ENCODE measurements at places on chromosomes 6 and 20. TPM values are rescaled to one million over a fixed set of nuclear protein-coding genes. Genes with fewer than 3 reads are reported as not detected.

DNA sequence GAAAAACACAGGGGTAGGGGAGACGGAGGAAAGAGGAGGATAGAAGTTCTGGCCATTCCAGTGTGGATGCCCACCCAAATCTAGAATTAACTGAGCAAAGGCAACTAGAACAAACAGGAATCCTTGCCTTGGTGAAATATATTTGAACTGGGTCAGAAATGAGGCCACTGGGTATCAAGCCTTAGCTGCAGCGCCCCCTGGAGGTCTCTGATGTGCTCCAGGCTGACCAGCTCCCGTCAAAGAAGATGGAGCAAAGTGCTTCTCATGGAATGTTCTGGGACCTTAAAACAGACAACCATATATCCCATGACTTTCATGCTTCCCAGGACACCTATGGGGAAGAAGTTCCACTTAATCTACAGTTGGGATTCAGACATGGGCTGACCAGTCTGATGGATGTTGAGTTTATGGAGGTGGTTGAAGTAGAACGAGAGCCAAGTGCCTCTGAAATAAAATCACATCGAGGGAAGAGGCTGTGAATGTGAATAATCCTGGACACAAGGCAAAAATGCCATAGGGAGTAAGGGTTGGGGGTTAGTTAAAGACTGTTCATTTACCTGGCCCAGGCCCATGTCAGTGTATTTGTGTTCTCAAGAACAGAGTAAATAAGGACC, 50.4 kb downstream of the HLA-DPB1 start:
- peak; percentile 89 for DNase-seq

DNA sequence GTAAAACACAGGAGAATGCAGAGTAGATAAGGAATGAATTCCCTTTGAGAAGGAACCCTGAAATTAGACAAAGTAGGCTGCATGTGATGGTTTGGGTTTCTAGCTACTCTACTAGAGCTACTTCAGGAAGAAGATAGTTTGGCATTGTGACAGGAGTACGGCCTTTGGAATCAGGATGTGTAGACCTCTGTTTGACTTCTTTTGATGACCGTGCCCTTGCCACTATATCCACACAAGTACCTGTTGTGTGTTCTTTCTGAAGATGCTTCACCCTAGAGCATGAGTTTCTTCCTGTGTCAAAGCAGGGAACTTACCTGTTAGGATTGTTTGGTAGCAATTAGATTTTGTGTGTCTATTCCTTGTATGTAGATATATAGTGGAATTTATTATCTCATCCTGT, 41.7 kb downstream of the CD2AP start:
- no peak for DNase-seq

- no peak for DNase-seq
Observed at GRCh38 chr20:21509597-21510371, 4.1 kb downstream of the NKX2-2 start.

- DNase-seq, result no peak
Observed at GRCh38 chr20:33673410-33674293, 576 bp downstream of the NECAB3 start.

DNA sequence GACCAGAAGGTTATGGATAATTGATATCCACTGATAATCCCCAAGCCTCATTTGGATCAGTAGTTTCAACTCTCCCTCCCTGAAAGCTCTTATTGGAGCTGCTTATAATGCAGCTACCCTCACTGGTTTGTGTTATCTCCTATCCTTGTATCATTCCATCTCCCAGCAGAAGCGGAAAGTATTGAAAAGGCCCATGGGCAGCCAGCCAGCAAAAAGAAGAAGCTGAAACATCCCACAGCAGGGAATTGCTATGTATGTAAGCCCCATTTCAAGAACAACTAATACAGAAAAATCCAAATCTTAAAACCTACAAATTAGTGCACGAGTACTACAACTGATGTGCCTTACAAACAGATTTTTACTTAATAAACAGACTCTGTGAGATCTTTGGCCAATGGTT, 269.0 kb upstream of the ECI2 start:
- DNase-seq, result no peak

GRCh38 chr6:134795691-134796090, 154.2 kb downstream of the ALDH8A1 start:
- no peak for DNase-seq

DNA sequence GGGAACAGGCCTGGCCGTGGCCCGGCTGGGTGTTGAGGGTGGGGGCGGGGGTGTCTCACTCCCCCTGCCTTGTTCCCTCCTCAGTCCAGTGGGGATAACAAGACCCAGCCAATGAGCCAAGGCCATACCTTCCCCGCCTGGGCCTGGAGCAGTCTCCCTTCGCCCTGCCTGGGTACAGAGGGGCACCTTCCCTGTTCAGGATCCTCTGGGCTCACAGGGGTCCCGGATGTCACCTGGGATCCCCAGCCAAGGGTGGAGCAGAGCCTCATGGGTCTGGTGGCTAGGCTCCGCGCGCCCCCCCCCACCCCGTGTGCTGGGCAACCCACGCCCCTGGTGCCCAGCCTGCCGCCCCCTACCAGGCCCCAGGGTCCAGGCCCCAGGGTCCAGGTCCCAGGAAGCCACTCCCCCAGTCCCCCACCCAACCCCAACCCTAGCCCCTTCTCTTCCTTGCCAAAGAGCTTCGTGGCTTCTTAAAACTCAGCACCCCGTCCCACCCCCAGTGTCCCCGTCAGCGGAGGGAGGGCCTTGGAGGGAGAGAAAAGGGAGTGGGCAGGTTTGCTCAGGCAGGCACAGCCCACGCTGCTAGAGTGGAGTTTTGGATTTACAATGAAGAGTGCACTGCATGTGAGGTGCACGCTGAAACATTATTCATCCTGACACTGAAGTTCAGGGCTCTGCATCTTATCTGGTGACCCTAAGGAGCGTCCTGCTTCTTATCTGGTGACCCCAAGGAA, 11.8 kb downstream of the HRH3 start:
- no peak for DNase-seq

DNA sequence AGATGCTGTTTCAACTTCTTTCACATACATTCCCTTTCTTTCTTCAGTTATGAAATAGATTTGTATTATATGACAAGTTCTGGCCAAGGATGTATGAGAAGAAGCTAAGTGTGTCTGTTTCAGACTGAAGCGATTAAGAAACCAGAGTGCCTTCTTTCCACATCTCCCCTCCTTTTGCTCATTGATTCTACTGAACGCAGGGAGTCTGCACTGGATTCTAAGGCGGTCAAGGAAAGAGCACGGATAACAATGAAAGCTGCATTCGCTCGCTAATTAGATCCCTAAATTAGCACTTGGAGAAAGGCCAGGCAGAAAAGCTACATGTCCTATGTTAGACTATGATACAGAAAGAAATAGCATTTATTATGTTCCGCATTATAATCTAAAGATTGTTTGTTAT, 267.7 kb downstream of the HAO1 start:
- DNase-seq, result no peak

DNA sequence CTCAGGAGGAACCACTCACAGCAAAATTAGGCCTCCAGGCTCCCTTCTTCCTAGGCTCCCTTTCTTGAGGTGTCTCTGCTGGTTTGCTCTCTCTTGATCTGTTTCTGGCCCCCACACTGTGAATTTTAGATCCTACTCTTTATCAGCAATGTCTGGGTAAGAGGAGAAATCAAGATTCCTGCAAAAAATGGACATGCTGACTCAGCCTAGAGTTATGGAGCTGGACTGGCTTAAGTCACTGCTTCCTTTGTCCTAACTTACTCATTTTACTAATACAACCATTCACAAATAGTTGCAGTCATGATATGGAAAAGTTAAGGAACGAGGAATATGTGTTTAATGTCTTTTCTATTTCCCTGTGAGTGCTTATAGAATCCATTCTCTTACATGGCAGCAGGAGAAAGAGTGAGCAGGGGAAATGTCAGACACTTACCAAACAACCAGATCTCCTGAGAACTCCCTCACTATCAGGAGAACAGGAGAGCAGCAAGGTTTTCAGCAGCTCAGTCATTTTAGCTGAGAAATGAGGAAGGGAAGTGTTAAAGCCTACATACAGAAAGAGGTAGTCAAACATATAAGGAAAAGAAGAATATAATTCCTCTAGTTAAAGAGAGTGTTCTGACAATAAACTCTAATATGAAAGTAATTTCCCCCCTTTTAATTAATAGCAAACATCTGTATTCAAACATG, 160.8 kb downstream of the PDE7B start:
- DNase-seq, result no peak

- DNase-seq, result peak; percentile 88
Observed at GRCh38 chr6:116561377-116562018, 7.9 kb downstream of the CALHM4 start.

DNA sequence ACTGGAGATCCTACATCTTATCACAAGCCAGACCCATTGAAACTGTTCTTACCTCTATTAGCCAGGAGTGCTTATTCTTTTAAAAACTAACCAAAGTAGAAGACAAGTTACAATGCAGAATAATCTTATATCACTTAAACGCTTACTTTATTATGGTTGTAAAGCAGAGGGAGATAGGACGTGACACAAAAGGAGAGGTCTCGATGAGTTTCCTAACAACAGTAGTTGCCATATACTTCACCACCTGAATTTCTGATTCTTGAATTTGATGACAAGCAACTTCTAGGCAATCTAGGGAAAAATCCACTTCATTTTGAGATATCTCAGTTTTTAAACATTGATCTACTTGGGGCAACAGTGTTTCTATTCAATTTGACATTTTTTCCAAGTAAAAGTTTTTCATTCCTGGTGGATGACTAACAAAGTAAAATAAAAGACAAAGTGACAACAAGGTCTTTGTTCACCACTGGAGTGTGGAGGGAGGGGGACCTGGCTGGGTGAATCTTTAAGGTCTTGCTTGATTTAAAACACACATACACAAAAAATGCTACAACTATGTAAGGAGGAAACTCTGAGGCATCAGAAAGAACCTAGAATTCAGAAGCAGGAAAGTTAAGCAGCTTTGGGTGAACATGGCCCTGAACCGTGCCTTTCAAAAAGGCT, 110.9 kb downstream of the SMLR1 start:
- DNase-seq, result no peak

DNA sequence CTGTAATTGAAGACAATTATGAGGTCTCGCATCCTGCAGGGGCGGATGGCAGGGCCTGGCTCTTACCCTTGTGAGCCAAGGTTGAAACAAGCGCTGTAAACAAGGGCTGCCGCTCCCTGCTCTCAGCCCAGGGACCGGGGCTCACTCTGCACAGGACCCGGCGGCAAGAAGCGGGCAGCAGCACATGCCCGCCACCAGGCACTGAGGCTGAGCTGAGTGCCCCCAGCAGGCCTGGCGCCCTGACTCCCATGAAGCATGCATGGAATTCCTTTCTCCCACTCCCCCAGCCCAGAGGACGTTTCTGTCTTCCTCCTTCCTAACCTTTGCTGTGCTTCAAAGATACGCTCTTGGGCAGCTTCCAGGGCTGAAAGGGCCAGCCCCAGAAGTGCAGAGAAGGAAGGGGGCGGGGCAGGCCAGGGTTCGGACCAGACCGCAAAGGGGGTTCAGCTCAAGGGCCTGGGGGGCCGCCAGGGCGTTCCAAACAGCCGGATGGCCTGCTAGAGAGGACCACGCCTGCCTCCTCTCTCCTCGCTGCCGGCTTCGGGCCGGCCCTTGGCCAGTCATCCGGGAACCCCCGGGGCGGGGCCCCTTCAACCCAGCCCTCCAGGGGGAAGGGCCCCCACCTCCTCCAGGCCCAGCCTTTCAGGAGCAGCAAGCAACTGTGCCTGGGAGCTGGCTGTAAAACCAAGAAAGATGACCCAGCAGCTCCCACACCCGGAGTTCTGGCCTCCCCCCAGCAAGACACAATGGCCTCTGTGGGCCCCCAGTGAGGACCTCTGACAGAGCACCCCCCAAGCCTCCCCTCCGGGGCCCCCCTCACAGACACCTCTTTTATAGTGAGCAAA, 109.9 kb downstream of the NOL4L start:
- DNase-seq, result peak; percentile 97

GRCh38 chr6:122580737-122581136, 29.5 kb upstream of the PKIB start:
- no peak for DNase-seq

GRCh38 chr6:47592131-47592840, 106.1 kb upstream of the ADGRF4 start:
- DNase-seq, result no peak

GRCh38 chr6:140064366-140064765, 689.9 kb upstream of the CITED2 start:
- DNase-seq, result no peak

GRCh38 chr20:41027872-41028358, 707 bp upstream of the TOP1 start:
- no peak for DNase-seq

GRCh38 chr20:61178551-61179071, 73.5 kb upstream of the CDH4 start:
- DNase-seq, result no peak

DNA sequence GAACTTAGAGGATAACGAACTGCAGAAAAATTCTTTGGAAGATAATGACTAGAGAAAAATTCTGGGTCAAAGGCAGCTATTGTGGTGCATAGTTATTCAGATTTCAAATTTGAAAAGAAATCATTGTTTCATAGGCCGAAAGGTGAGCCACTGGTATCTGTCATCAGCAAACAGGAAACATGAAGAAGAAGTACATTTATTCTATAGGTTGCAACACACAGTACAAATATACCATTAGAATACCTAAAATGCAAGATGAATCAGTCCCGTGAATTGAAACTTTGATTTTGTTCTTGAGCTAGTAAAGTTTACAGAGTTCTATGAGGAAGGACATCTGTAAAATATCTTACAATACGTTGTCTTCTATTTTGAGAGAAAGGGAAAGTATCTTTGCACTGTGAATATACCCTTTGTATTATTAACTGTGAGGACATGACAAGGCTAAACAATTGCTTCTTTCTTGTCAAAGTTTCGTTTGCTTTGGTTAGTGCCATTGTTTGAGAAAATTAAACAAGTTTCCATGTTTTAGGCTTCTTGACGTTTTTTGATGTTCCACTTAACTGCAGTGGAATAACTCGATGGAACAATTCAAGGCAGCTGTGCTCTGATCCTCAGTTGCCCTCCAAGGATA, 84.7 kb downstream of the HDGFL1 start:
- DNase-seq, result no peak

GRCh38 chr6:17542243-17542642, 57.9 kb upstream of the FAM8A1 start:
- DNase-seq, result no peak

DNA sequence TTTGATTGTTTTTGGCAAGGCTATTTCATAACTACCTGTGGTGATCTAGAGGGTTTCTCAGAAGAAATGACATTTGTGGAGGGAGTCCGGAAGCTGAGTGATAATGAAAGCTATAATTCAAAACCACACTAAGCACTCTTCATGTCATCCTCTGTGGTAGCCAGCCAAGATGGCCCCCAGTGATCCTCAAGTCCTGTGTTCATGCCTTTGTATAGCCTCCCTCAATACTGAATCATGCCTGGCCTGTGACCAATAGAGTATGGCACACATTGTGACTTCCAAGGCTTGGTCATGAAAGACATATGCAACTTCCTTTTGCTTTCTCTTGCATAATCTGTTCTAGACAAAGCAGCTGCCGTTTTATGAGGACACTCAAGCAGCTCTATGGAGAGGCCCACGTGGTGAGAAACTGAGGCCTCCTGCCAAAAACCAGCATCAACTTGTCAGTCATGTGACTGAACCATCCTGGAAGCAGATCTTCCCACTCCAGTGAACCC, 12.8 kb upstream of the DNAAF9 start:
- no peak for DNase-seq

The NKAIN2 gene
- total RNA-seq, result 0.23 TPM

The ADISSP gene
- 20.2 TPM for total RNA-seq

The TNFRSF21 gene
- total RNA-seq, result 10.5 TPM

The RIMS4 gene
- total RNA-seq, result 5.6 TPM

The PPP2R5D gene
- total RNA-seq, result 33.5 TPM

The SLC17A9 gene
- 16.3 TPM for total RNA-seq

The TBX18 gene
- total RNA-seq, result 42.3 TPM

The PRSS35 gene
- total RNA-seq, result 2.8 TPM

The CENPW gene
- 33.8 TPM for total RNA-seq

The RGS17 gene
- total RNA-seq, result 0.28 TPM

The SUMO4 gene
- 1.8 TPM for total RNA-seq

The UNC5CL gene
- total RNA-seq, result 0.42 TPM

The R3HDML gene
- total RNA-seq, result not detected

The LY86 gene
- total RNA-seq, result 7.4 TPM

The PTPRT gene
- 0.19 TPM for total RNA-seq

Data from posterior vena cava (tissue), 2 donors.